Gastroesophageal sphincter (tissue), 4 donors: ENCODE measurements at places on chromosomes 16 and 17. TPM values are rescaled to one million over a fixed set of nuclear protein-coding genes. Genes with fewer than 3 reads are reported as not detected.

GRCh38 chr17:61139219-61139618, 260.4 kb upstream of the TBX2 start:
- H3K4me1 ChIP-seq: no peaks in the 10 kb centered on the region
- H3K36me3 ChIP-seq: no peaks in the 10 kb centered on the region
- ATAC-seq: no peak
- no peak overlapping the region for H3K4me3 ChIP-seq
- no peak overlapping the region for H3K27ac ChIP-seq

GRCh38 chr16:1188432-1189189, 35.7 kb downstream of the CACNA1H start:
- no peaks in the 10 kb centered on the region for H3K27me3 ChIP-seq
- peak; percentile 55 for ATAC-seq
- no peak overlapping the region for H3K27ac ChIP-seq

GRCh38 chr16:81276323-81276722, 37.8 kb downstream of the BCO1 start:
- no peaks in the 10 kb centered on the region for H3K4me1 ChIP-seq
- peaks cover 4% of the 10 kb centered on the region for H3K27me3 ChIP-seq
- no peaks in the 10 kb centered on the region for H3K36me3 ChIP-seq
- no peak overlapping the region for H3K4me3 ChIP-seq
- no peak for ATAC-seq
- H3K27ac ChIP-seq: no peak overlapping the region

DNA sequence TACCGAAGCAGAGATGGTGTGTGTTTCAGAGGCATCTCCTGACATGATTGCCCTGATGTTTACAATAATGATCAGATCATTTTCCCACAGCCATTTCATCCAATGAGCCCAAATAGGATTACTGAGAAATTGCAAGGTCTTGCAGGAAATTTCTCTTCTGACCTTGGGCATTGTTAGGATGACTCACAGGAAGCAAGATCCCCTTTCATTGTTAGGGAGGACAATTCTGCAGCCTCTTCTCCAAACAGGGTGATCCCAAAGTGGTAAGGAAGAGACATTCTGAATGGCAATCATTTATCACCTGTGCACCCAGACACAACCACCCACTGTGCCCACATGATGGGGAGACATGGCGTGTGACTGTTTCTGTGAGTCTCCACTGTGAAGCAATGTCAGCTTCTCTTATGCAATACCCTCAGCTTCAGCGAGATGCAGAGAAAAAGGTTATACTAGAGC, 306.7 kb upstream of the XYLT1 start:
- no peak for ATAC-seq
- no peak overlapping the region for H3K27ac ChIP-seq
- no peaks in the 10 kb centered on the region for H3K36me3 ChIP-seq
- H3K4me1 ChIP-seq: no peaks in the 10 kb centered on the region
- peaks cover 16% of the 10 kb centered on the region for H3K27me3 ChIP-seq
- H3K4me3 ChIP-seq: no peak overlapping the region

- H3K4me3 ChIP-seq: no peak overlapping the region
- H3K27me3 ChIP-seq: no peaks in the 10 kb centered on the region
- ATAC-seq: no peak
- H3K27ac ChIP-seq: peak overlapping the region; percentile 48
These were observed 2.6 kb upstream of the N4BP1 start for GRCh38 chr16:48612611-48613010.

DNA sequence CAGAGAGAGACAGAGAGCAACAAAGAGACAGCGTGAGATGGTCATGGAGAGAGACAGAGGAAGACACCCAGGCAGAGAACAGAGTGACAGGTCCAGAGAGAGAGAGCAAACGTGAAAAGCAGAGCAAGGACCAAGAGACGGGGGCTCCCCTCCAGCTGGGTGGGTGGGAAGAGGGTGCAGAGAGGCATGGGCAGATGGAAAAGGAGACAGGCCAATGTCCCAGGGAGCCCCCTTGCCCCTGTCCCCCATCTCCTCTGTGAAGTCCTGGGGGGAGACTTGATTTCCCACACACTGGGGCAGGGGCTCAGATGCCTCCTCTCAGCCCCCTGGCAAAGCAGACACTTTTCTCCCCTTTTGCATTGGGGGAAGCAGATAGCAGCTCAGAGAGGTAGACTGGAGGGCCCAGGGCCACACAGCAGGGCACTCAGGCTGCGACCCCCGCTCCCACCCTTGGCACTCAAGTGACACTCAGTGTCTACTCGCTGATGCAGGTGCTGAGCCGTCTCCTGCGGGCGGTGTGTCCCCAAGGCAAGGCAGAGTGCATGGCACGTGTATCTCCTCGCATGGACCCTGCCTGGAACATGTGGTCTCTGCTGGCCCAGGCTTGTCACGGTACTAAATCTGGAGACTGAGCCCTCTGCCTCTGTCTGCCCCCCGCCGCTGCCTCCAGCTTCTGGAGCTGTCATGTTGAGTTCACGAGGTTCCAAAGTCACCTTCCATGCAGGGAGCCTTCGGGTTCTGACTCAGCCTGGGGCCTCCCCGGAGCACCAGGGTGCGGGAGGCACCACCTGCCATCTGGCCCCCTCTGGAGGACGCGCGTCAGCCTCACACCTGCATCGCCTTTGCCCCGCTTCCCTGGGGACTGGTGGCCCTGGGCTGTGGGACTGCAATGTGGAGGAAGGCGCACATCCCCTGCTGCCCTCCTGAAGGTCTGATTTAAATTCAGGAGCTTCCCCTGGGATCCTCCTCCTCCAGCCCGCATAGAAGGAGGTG, 215.9 kb upstream of the GSE1 start:
- ATAC-seq: no peak
- H3K27me3 ChIP-seq: no peaks in the 10 kb centered on the region
- no peak overlapping the region for H3K4me3 ChIP-seq
- H3K36me3 ChIP-seq: no peaks in the 10 kb centered on the region

DNA sequence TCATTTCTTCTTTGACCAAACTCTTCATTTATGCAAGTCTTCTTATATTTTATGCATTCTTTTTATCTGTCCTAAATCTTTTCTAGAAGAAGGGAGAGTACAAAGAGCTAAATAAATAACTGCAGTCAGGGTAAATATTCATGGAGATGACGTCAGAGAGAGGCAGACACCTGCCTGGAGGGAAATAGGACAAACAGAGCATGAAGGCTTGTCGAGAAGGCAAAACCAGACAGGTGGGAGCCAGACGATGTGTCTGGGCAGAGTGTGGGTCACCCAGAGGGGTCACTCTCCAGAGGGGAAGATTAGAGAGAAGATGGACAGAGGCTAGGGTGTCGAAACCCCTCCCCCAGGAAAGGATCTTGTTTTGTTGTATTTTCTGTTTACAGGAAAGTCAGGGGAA, 78.3 kb upstream of the RPL38 start:
- H3K4me3 ChIP-seq: no peak overlapping the region
- no peaks in the 10 kb centered on the region for H3K36me3 ChIP-seq
- H3K27me3 ChIP-seq: peaks cover 81% of the 10 kb centered on the region

- no peak overlapping the region for H3K4me3 ChIP-seq
- H3K36me3 ChIP-seq: no peaks in the 10 kb centered on the region
- H3K27me3 ChIP-seq: no peaks in the 10 kb centered on the region
- H3K4me1 ChIP-seq: peaks cover 11% of the 10 kb centered on the region
- ATAC-seq: no peak
These were observed 173.4 kb downstream of the SNX29 start for GRCh38 chr16:12149971-12150370.

MPDU1 gene
- total RNA-seq: 38.1 TPM

GRCh38 chr17:41905172-41905571, 13.6 kb downstream of the ACLY start:
- H3K27ac ChIP-seq: no peak overlapping the region
- no peaks in the 10 kb centered on the region for H3K4me1 ChIP-seq

OR4D1 gene
- not detected for total RNA-seq

- no peaks in the 10 kb centered on the region for H3K36me3 ChIP-seq
- no peak overlapping the region for H3K4me3 ChIP-seq
- H3K27me3 ChIP-seq: no peaks in the 10 kb centered on the region
- no peak for ATAC-seq
- H3K27ac ChIP-seq: no peak overlapping the region
- H3K4me1 ChIP-seq: no peaks in the 10 kb centered on the region
These were observed 1243.8 kb downstream of the CDH8 start for GRCh38 chr16:60792437-60792836.

GRCh38 chr17:16939606-16940115, 32.3 kb downstream of the TNFRSF13B start:
- no peak overlapping the region for H3K4me3 ChIP-seq
- H3K27me3 ChIP-seq: peaks cover 9% of the 10 kb centered on the region
- H3K36me3 ChIP-seq: no peaks in the 10 kb centered on the region
- no peak for ATAC-seq
- no peaks in the 10 kb centered on the region for H3K4me1 ChIP-seq
- H3K27ac ChIP-seq: no peak overlapping the region
